ENCODE measurements at places on chromosomes 12 and 14.

DNA sequence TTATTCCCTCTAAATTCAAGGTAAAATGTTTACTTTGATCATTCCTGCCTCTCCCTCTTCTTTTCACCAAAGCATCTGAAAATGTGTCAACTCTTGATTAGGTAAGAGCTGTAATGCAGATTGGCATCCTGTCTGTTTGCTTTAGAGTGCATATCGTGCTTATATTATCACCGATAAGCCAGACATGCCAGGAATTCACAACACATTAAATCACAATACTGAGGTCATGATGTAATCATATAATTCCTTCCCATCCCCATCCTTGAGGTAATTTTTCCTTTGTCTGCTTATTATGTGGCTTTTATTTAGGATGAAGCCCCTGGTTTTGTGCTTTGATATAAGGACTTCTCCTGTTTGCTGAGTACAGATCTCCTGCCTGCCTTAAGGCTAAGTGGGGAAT lies 10.2 kb downstream of the DDX47 start:
- DNase-seq: no peak

DNA sequence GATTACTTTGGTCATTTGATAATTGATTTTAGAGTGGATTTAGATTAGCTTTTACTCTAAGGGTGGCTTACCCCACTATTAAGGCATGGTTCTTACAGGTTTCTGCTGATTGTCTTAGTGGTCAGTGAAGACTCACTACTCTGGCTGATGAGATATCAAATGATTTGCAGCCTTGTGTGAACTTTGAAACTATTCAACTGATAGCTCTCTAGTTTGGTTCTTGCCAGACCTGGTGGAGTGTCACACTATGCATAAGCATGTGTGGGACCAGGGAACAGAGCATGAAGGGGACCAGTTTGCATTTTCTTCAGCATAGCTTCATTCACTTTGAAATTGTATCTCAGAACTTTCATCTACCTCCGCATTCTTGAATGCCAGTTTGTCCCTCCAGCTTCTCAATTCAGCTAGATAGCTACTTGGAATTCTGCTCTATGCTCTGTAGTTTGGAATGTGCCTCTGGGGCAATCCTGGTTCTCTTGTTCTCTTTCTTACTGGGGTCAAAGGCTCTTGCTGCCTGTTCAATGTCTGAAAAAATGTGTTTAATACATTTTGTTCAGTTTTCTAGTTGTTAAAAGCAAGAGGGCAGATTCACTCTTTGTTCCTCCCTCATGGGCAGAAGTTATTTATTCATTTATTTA lies 12.7 kb downstream of the SCYL2 start:
- DNase-seq: no peak

DNA sequence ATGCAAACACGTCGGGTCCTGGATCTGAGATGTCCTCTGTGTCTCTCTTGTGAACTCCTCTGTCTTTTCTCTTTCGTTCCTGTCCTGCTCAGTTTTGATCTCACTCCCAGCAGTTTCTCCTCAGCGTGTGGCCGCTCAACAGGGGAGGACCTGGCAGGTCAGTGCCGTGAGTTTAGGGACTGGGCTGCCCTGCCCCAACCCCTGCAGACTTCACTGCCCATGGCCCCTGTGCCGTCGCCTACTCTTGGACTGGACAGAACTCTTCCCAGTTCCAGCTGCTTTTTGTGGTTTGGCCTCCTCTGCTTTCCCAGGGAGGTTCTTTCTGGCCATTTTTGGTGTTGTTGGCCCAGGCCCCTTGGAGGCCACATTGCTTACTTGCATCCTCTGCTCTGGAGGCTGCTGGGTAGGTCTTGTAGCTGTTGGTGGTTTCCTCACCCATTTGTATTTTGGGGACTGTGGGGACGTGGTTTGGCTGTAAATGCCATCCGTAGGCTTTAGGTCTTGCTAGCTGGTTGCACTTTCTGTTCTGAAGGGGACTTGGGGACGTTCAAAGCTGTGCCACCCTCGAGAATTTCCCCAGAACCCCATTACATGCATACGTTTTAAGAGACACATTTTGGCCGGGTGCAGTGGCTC lies 20.0 kb upstream of the DNAH10 start:
- DNase-seq: no peak

DNA sequence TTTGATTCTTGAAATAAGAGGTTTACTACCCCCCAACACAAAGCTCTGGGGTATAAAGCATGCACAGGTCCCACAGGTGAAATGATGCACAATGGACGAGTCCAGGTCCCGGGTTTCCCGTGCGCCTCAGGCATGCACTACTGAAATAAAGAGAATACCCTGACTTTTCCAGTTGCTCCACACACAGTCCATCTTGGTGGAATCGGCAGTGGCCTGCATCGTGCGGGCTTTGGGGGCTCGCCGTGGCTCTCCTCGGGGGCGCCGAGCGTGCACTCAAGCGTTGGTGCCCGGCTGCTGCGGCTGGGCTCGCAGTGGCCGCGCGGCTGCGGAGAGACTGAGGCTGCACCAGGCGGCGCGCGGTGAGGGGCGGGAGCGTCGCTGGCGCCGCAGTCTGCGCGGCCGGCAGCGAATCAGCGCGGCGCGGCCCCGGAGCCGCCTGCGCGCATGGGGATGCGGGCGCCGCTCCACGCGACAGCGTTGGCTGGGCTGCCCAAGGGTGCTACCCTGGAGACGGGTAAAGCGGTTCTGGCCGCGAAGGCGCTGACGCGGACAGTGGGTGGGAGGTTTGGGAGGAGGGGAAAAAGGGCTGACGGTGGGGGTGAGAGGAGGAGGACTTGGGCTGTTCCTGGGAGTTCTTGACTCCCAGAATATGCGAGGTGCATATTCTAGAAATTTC lies 53.8 kb upstream of the CCDC175 start:
- peak; percentile 37 for DNase-seq

DNA sequence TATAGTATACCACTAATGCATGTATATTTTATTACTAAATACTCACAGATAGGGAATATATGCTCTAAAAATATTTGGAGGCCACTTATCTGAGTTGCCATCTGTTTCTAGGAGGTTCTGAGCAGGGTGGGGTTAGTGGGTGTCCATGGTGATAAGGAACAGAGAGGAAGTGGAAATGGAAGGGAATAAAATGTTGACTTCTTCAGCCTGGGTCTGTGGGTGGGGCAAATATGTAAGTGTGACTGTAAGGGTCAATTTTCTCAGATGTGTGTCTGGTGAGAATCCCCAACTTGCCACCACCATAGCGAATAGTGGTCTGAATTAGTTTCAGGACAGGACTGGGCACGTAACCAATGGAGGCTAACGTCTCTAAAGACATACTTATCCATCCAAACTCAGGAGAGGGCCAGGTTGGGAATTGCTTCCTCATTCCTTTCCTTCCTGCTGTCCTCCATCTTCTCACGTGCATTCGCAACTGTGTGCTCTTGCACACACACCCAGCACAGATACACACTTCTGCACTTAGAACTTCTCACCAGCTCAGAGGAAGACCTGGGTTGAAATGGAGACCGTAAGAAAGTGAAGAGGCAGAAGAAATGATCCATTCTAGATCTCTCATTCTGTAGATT lies 54.2 kb upstream of the GZMB start:
- DNase-seq: no peak

GRCh38 chr12:15304296-15304695 lies 18.0 kb upstream of the PTPRO start:
- DNase-seq: no peak

DNA sequence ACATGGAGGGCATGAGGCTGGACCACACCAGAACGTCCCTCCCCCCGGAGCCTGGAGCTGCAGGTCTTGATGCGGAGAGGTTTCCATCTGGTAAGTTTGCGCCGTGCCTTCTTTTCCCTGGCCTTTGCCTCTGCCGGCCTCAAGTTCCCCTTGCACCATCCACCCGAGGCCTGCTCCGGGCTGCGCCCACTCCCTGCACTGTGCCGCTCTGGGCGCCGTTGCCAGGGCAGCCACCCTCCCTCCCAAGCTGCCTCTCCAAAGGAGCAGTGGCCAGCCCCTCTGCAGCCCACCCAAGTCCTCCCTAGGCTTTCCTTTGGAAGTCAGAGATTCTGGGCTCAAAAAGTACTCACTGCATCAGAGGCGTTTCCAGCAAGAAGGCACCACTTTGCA lies 46.2 kb upstream of the MEG3 start:
- no peak for DNase-seq

GRCh38 chr12:56645201-56645716 lies 525 bp downstream of the ATP5F1B start:
- DNase-seq: no peak

GRCh38 chr12:24903329-24904088 lies 45.4 kb downstream of the BCAT1 start:
- no peak for DNase-seq

GRCh38 chr12:104828015-104828414 lies 130.1 kb downstream of the SLC41A2 start:
- no peak for DNase-seq

DNA sequence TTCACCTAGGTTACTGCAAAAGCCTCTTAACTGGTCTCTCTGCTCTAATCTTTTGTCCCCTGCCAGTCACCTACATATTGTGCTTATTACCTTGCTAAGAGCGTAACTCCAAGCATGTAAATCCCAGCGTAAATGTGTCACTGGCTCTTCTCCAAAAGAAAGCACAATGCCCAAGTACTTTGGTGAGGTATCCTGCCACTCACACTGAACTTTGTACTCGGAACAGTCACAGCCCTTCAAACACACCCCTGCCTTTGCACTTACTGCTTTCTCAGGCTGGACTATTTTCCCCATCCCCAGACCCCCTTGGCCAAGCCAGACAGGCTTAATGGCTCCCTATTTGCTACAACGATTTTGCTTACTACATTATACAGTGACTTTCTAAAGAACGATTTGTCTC lies 31.7 kb downstream of the GALNT4 start:
- no peak for DNase-seq

DNA sequence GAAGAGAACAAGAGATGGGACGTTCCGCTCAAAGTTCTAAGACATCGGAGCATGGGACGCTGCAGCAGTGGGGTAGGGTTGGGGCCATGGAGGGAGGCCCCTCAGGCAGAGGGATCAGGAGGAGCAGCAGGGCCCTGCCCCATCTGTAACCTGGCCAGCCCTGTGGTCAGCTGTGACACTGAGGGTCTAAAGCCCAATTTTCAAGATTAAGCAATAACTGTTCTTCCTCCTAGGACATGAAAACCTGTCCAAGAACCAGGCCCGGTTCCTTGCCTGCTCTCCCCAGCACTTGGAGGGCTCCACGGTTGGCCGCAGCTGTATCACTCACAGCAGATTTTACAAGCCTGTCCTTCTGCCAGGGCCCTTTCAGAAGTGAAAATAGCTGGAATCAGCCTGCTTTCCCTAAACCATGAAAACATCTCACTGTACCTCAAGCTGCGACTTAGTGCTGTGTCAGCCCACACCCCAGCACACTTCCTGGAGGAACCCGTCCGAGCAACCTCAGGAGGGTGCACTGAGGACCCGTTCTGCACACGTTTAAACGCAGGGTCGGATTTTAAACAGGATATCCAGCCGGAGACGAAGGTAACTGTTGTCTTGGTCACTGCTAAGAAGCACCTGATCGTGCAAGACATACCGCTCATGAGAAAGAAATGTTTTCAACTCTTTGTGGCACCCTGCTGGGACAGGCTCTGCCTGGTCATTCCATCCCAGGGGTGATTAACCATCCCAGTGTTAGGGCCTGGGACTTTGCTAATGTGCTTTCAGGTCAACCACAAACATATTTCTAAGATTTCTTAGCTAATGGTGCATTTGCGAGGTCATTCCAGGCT lies 201.9 kb upstream of the DIO3 start:
- no peak for DNase-seq

DNA sequence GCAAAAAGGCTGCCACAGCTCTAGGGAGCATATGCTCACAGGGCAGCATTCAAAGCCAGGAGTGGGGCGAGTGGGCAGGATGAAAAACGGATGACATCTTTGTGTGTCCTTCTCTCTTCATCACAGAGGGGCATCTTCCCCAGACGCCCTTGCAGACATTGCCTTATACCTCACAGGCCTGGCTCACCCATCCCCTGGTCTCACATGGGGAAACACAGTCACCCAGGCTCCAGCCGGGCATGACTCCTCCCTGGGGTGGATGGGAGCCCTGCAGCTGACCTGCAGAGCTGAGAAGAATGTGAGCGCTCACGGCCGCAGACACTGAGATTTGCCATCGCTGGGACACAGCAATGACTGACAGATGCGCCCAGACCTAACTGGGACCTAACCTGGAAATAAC lies 7.2 kb upstream of the FBRSL1 start:
- DNase-seq: no peak

DNA sequence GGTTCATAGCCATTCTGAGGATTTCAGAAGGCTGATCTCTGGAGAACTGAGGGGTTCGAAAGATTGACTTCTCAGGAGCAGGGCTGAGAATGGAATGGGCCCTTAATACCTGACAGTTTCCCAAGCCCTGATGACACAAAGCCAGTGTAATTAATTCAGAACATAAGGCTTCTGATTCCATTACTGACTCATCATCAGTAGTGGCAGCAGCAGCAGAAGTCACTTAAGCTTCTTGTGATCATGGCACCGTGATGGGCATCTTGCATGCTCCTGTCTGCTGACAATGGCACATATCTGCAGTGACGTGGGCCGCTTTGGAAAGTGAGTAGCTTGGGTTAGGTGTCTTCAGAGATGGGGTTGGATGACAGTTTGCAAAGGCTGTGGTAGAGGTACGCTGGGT lies 38.2 kb upstream of the GSG1 start:
- DNase-seq: no peak

DNA sequence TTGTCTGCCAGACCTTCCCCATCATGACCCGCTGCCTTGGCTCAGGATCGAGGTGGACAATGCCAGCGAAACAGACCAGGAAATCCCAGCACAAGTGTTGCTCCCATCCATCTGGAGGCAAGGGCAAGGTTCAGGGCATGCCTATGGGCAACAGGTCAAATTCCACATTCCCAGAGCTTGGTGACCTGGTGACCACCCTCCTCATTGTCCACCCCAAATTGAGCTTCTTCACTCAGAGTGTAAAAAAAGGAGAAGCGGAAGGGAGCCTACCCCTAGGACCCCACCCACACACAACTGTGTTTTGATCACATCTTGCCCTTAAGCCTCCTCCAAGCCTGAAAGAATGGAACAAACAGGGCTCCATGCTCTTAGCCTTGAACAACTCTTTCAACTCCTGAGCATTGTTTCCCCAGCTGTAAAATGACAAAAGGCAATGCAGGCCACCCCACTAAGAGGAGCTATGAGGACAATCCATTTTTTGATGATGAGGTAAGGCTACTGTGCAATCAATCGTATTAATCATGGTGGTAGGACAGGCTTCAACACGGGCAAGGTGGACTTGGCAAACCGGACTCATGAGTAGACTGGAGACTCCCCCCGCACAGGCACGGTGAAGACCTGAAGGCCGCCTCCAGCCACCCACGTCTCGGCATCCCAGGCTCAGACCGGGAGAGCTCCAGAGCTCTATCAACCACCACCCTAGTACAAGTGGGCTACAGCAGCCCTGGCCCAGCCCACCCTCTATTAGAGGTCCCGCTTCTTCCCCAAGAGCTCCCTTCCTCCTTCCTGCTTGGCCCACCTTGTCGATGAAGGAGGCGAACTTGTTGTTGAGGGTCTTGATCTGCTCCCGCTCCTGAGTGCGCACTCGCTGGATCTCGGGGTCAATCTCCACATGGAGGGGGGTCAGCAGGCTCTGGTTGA lies 866 bp downstream of the KRT79 start:
- DNase-seq: no peak

GRCh38 chr12:95533985-95534384 lies 17.3 kb downstream of the USP44 start:
- no peak for DNase-seq
